Choroid plexus epithelial cell (primary cell): ENCODE measurements at places on chromosomes 11 and 22.

DNA sequence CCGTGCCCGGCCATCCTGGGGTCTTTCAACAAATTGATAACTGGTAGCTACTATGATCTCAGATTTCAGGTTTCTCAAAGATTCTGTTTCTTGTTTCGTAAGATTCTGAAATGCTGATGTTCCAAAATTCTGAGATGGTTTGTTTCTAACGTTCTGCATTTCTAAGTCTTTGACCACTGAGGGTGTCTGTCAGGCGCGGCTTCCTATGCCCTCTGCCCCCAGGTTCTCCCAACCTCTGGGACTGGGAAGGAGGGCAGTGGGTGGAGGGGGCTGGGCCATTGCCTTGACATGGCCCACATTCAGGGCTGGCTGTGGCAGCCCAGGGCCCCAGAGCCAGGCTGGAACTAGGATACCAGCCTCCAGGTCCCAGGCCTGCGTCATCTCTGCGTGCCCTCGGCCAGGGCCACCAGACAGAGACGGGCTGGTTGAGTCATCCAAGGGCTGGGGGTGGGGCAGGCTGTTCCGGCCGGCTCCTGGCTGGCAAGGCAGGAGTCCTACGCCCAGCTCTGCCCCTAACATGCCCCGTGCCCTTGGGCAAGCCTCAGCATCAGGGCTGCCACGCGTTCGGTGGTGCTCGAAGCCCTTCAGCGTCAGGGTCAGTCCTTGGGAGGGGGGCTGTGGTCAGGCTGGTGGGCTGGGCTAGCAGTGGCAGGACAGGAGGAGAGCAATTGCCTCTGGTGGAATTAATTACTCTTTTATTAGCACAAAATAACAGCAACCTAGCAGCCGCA, 5.2 kb downstream of the TMEM134 start:
- DNase-seq: no peak

GRCh38 chr11:3971756-3972404, 116.4 kb downstream of the STIM1 start:
- peak; percentile 76 for DNase-seq

DNA sequence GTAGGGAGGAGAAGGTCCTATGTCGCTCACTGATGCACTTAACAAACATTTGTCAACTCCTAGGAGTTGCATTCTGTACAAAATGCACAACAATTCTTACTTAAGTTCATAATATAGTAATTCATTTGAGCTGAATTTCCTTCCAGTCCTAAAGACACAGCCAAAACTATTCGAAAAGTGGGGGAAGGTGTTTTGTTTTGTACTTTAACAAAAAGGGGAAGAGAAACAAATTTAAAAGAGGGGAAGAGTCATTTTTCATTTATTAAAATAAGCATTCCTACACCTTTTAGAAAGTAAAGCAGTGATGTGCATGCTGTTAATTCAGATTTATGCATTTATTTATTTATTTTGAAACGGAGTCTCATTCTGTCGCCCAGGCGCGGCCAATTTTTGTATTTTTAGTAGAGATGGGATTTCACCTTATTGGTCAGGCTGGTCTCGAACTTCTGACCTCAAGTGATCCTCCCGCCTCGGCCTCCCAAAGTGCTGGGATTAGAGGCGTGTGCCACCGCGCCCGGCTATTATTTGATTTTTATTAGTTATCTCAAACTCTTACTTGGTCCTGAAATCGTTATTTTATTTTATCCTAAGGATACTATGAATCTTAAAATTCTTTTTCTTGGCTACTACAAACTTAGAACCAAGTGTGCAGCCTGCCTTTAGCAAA, 1.1 kb upstream of the FANCF start:
- DNase-seq: no peak

GRCh38 chr11:44601471-44602370, 36.3 kb downstream of the CD82 start:
- no peak for DNase-seq

DNA sequence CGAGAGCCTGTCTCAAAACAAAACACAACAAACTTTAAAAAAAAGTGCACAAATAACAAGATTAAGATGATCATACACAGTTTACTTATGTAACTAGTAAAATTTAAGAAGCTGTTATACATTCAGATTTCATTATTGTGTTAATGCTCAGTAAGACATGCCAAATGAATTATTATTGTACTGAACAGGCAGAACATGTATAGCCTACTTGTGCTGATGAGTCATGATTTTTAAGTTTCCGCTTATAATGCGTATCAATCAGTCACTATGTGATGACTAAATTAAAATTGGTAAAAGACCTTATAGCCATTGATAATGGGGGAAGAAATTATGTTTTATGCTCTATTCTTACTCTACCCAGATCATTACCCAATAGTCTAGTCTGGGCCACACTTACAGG, 20.5 kb upstream of the EXPH5 start:
- DNase-seq: no peak

DNA sequence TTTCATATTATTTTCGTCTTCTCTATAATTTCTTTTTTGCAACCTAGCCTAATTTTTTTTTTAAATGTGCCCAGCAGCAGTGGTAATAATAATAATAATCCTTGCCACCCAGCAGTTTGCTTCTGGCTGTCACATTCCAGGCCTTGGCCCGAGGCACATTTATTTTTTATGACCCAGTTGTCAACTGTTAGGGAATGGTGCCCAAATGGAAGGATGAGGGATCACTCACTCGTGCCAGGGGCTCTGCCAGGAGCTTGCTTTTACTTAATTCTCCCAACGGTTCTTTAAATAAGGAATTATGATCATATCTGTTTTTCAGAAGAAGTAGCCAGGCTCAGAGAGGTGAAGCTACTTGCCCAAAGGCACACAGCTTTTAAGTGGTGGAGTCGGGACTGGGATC, 49.6 kb downstream of the MYO18B start:
- DNase-seq: no peak

DNA sequence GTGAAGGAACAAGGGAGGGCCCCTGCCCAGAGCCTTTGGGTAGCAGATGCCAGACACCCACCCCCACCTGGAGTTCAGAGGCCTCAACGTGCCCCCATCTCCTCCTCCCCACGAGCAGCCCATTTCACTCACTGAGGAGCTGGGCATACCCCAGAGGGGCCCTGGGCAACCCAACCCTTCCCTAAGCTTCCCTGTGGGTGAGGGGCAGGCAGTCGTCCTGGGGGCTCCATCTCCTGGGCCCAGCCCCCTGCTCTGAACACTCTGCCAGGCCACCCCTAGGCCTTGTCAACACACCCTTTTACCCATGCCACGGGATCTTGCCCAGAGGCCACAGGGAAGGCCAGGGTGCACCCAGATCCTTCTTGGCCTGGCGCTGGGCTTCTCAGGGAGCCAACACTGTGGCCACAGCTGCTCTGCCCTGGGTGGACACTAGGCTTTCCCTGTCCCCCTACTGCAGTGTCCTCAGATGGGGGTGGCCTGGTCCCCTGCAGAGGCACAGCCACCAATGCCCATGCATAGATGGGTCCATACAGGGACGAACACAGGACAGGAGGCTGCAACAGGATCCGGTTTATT, 3.4 kb downstream of the SLC25A1 start:
- no peak for DNase-seq

GRCh38 chr22:37253126-37253660, 9.1 kb upstream of the RAC2 start:
- DNase-seq: no peak

- no peak for DNase-seq
Measured at GRCh38 chr11:3707176-3707575, 36.0 kb upstream of the CHRNA10 start.

GRCh38 chr22:49138250-49138790, 689.4 kb downstream of the BRD1 start:
- no peak for DNase-seq

DNA sequence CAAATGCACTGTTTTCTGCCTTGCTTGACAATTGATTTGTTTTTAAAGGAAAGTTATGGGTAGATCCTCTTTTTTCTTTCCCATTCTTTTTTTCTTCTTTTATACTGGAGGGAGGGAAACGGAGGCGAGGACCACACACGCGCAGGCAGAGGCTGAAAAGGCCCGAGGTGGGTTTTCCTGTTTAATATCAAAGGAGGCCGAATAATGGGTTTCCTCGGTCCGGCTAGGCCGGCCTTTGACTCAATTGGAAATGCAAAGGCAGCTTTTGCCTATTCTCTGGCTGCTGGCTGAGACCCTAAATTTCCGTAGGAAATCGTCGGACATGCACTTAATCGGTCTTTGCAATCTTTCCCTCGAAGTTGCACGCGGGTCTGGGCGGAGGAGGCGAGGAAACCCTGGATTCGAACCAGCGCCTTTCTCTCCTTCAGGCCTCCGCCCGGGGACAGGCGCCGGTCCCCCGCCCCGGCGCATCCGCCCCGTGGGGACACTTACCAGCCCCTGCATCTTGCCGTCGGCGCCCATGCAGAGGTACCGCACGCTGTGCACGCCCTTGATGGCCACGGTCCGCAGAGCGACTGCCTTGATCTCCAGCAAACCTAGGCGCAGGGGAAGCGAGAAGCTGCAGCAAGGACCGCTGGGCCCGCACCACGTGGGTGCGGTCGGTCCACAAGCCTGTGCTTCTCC, 911 bp downstream of the FGF19 start:
- DNase-seq: no peak

DNA sequence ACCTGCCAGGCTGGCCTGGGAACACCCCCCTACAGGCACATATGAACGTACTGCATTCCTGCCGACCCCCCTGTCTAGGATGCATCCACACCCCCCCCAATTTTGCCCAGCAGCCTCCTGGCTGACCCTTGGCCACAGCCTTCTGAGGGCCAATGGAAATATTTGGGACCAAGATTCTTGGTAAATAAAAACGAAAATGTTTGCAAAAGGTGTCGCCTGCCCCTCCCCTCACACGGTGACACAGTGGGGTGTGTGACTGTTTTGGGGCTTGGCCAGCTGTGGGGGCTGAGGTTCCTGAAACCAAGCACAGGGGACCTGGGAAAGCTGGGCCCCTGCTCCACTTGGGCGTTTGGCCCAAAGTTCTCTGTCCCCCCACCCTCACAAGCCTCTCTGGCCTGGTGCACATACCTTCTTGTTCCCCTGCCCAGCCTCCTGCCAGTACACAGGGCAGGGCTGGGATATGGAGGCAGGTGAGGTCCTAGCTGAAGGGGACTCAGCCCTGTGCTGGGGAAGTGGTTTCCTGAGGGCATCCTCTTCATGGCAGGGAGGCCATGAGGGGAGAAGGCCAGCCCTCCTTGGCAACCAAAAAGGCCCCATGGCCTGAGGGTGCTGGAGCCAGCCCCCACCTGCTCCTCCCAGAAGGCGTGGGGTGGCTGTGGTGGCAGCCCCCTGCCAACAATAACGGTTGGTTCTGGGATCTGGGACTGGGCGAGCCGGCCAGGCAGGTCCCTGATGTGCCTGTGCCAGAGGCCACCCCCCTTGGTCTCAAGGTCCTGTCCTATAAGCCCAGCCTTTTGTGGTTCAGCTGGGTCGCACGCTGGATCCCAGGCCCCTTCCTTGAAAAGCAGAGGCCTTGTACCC, 2.1 kb upstream of the CRACR2B start:
- no peak for DNase-seq

DNA sequence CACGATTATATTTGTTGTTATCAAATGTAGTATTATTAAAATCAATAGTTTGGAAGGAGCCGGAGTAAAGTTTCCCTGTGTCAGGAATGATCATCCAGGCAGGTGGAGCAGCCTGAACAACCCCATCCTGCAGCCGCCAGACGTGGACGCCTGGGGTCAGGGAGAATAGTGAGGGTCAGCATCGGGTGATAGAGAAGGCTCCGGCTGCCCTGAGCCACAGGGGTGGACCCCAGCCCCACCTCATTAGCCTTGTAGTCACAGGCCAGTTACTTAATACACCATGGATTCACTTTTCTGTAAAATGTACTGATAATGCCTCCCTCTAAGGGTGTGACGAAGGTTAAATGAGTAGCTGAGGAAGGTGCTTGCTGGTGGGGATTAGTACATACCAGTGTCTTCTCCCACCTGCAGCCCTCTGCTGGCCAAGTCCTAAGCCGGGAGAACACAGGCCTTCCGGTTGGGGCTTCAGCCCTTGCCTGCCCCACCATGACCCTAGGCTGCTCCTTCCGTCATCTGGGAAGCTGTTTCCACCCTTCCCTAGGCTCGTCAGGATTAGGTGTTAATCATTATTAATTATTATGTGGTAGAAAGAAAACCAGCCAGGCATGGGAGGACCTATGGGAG, 14.9 kb downstream of the TMEM121B start:
- no peak for DNase-seq

DNA sequence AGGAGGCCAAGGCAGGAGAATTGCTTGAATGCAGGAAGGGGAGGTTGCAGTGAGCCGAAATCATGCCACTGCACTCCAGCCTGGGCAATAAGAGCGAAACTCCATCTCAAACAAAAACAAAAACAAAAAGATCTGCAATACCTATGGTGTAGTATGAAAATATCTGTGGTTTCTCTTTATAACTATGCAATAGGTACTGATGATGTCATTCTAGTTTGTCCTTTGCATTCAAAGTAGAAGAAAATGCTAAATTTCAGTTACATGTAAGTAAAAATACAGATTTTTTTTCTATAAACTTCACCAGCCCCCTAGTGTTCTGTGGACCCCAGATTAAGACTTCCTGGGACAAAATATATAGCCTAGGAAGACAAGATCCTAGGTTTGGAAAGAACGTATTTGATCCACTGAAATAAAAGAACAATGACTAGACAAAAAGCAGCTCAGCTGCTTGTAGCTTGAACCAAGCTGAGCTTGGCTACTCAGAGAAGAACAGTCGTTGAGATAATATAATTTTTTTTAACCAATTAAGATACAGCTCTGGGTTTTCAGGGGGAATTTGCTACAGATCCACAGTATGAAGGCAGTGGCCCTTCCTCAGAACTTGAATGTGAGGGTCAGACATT, 2.8 kb upstream of the HBE1 start:
- no peak for DNase-seq

GRCh38 chr11:69317401-69318092, 23.6 kb downstream of the MYEOV start:
- peak; percentile 31 for DNase-seq

DNA sequence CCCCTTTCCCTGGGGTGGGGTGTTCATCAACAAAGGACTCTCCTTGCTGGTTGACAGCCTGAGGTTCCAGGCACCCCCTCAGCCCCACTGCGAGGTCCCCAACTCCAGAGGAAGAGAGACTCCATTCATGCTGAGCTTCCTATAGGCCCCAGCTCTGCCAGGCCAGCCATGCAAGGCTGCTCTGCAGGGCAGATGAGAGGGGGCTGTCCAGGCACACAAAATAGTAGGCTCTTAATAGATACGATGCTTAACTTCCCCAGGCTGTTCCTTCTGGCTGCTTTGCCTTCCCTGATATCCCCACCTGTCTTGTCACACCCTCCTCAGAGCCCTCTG, 45.0 kb upstream of the CRYBB3 start:
- DNase-seq: no peak

- DNase-seq: no peak
Measured at GRCh38 chr11:110029714-110030113, 63.5 kb upstream of the ZC3H12C start.

DNA sequence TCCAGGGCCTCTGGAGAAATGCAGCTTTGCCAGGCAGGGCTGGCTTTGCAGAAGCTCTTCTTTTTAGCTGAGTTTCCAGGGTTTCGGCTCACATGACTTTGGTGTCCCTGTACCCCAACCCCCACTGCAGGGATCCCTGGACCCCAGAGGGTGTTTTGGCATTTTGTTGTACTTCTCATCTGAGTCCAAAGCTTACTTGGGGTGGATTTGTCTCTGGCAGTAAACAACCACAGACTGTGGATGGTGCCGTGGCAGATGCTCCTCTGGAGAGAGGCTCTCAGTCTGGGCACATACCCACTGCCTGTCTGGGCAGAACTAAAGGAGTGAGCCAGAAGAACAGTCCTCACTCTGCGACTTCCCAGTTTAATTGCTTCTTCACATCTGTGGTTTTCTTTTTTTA, 49.6 kb downstream of the COMMD9 start:
- DNase-seq: no peak

- no peak for DNase-seq
Measured at GRCh38 chr11:409600-410483, 5.0 kb downstream of the SIGIRR start.

- DNase-seq: no peak
Measured at GRCh38 chr11:7971846-7972245, 6.6 kb upstream of the NLRP10 start.
